Stimulated activated CD8-positive, alpha-beta memory T cell treated with anti-CD3 and anti-CD28 coated beads, Interleukin-15, amount 100 ng/mL, for 24 hours (primary cell): ENCODE measurements at places on chromosomes 2 and 18.

DNA sequence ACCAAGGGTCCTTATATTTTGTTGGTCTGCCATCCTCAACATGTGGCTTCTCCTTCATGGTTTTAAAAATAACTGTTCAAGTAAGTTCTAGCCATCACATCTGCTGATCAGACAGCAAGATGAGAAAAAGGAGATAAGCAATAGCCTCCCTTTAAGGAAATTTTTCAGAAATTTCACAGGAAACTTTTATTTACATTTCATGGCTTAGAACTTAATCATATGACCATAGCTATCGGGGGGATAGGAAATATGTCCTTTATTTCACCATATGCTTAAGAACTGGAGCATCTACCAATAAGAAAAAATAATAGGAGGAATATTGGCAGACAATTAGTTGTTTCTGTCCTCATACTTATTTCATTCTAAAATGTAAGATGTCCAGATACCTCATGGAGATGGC is 16.2 kb downstream of the ATF2 start:
- no peak for DNase-seq

- DNase-seq = no peak
Measured at GRCh38 chr2:168084288-168084687, 163.1 kb downstream of the STK39 start.

DNA sequence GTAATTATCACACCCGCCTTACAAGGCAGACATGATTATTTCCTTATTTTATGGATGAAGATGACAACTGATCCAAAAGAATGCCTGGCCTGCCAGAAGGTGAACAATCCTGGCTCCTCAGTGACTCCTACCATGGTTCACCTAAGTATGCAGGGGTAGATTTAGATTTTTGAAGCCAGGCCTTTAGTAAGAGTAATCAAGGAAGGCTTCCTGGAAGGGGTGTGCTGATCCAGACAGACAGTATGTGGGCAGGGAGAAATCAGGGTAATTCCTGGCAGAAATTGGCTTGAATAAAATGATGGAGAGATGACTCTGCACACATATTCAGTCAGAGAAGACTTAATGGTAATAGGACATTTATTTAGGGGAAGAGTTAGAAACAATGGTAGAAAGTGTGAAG is 637.7 kb upstream of the FANCL start:
- DNase-seq = no peak

DNA sequence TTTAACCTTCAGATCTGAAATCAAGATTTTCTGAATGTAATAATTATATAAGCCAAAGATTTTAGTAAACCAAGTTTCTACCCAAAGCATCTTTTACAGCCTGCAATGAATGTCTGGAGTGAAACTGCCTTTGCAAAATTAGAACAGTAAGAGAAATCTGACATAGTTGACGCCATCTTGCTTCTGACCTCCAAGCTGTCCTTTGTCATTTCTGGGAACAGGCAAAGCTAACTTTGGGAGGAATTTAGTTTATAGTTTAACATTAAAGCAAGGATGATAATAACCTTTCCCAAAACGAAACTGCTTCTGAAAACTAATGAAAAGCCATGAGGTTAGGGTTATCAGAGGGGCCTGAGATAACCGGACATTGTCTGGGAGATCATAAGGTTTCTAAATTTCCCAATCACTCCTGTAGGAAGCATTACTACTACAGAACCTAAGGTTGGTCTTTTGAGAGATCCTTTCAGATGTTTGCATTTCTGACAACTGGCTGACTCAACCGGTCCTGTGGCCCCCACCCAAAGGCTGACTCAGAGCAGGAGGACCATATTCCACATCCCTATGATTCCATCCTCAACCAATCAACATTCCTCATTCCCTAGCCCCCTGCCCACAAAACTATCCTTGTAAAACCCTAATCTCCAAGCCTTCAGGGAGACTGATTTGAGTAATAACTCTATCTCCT is 124.5 kb downstream of the TMEM131 start:
- DNase-seq = no peak

DNA sequence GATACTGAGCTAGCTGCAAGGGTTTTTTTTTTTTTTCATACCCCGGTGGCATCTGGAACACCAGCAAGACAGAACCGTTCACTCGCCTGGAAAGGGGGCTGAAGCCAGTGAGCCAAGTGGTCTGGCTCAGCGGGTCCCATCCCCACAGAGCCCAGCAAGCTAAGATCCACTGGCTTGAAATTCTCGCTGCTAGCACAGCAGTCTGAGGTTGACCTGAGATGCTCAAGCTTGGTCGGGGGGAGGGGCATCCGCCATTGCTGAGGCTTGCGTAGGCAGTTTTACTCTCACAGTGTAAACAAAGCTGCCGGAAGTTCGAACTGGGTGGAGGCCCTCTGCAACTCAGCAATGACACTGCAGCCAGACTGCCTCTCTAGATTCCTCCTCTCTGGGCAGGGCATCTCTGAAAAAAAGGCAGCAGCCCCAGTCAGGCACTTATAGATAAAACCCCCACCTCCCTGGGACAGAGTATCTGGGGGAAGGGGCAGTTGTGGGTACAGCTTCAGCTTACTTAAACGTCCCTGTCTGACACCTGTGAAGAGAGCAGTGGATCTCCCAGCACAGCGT is 5.1 kb upstream of the MIB1 start:
- no peak for DNase-seq

DNA sequence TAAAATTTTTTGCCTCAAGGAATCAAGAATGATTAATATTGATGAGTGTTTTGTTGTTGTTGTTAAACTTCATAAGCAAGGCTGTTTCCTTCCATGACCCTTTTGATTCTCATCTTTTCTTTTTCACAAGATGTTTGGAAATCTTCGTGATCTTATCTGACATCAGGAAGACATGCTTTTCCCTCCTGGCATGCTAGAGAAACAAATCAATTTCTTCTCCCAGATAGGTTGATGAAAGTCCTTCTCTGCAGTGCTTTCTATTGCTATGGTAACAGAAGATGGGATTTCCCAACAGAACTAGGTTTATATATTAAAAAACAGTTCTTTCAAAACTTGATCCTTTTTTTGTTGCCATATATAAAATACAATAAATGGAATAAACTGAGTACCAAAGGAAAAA is 85.2 kb downstream of the EML6 start:
- DNase-seq = no peak

DNA sequence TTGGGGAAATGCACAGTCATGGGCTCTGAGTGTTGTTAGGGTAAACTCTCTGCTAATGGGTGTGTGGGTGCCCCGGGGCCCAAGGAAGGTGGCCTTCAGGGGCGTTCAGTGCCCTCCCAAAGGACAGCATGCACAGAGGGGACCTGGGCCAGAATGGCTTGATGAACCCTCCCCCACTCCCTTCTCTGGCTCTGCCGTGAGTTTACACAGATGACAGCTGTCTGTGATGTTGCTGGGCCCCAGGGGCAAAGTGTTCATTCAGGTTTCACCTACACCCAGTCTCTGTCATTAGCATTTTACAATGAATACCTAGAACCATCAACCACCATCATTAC is 3.2 kb downstream of the NPPC start:
- no peak for DNase-seq

- DNase-seq = no peak
Measured at GRCh38 chr18:12543697-12544096, 114.2 kb downstream of the SPIRE1 start.

GRCh38 chr2:106269591-106270291 is 75.6 kb upstream of the UXS1 start:
- no peak for DNase-seq

DNA sequence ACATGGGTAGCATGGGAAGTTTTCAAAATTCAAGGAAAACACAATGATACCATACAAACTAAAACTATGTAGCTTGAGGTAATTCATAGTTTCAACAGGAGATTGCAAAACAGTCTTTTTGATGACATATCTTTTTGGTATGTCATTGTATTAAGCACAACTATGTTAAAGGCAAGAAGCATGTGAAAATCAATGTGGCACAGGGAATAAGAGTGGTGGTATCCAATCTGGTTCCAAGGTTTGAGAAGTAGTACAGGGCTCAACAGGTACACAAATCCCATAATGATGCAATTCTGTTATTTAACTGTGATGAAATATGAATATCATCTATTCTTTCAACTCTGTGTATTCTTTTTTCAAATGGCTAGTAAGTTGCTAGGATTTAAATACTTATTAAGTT is 16.4 kb upstream of the DLX2 start:
- DNase-seq = no peak

DNA sequence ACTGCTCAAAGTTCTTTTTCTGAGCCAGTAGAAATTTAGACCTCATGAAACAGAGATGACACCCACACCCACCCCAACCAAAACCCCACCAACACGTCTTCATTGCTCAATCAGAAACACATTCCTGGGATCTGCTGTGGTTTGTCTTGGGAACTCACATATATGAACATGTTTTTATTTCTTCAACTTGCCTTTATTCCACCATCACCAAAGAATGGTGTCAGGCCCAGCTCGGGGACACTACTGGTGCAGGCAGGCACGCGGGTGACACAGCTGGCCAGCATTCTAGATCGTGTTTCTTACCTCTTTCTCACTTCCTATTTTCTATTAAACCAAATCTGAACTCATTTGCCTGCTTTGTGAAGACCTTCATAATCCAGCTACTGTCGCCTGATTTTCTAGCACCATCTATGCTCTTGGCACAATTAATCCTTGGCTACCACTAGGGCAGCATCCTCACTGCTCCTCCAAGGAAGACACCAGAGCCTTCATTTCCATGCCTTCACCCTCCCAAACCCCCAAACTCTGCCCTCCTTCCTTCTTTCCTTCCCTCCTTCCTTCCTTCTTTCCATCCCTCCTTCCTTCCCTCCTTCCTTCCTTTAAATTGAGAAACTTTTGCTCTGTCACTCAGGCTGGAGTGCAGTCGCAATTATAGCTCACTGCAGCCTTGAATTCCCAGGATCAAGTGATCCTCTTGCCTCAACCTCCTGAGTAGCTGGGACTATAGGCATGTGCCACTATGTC is 157.1 kb downstream of the BCL2 start:
- no peak for DNase-seq

- no peak for DNase-seq
Measured at GRCh38 chr2:195592105-195592504, 64.9 kb upstream of the SLC39A10 start.

GRCh38 chr2:69514406-69514805 is 77.2 kb upstream of the NFU1 start:
- no peak for DNase-seq

- DNase-seq = no peak
Measured at GRCh38 chr18:8995096-8995495, 107.4 kb upstream of the NDUFV2 start.

GRCh38 chr2:173567493-173567892 is 212.8 kb downstream of the CDCA7 start:
- no peak for DNase-seq

DNA sequence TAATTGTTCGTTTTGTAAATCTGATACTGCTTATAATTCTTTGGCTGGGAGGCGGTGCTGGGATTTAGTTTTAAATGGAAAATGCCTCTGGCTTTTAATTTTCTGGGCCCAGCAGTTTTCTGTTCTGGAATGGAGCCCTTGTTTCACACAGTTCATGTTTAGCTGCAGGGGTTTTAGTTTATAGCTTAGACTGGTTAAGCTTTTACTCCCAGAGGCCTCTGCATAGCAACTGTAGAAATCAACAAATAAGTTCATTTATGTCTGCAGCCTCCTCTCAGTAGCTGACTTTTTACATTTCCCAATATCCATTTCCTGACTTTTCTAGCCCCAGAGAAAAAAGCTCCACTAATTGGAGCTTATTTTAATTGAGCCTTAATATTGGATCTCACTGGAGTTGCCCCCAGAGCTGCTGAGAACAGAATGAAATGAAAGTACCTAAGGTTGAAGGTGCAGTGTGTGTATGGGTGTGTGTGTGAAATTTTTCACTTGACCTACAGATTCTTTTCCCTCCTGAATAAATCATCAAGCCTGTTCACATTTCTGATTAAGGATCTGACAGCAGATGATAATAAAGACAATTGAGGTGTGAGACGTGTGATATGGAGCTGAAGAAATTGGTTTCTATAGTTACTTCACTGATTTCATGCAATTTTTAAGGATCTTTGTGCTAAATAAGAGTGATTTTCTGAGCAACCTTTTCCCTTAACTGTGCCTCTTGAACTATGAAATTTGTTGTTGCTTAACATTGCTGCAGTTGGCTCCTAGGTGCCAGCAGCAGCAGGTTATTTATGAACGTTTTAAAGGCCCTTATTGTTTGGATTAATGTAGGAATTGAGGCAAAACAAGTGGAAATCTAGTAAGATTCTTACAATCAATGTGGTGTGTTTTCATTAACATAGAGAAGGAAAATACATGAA is 109.6 kb downstream of the TAF4B start:
- DNase-seq = no peak

DNA sequence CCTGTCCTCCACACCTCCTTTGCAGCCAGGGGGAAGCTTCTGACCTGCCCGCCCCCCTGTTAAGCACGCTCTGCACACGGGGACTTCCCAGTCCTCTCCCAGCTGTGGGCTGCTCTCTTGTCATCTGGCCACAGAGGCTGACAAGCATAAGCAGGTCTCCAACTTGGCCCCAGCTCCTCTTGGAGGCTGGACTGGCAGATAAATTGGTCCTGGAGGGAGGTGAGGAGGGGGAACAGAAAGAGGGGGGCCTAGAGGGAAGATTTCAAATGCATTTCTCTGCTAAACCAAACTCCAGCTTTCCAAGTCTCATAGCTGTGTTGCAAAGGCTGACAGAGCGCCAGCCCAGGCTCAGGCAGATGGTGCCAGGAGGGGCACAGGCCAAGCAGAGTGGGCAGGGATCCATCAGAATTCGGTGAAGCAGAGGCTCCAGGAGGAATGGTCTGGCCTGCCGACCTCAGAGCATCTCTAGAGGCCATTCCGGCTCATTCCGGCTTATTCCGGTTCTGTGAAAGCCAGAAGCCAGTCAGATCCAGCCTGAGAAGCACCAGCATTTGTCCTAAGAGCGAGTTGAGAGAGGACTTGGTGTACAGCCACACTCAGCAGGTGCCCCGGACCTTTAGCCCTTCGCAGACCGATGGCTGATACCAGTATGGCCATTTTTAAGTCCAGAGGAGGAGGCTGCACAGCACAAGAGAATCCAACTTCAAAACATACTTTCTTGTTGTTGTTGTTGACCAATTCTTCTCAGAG is 508.9 kb upstream of the MYT1L start:
- no peak for DNase-seq

DNA sequence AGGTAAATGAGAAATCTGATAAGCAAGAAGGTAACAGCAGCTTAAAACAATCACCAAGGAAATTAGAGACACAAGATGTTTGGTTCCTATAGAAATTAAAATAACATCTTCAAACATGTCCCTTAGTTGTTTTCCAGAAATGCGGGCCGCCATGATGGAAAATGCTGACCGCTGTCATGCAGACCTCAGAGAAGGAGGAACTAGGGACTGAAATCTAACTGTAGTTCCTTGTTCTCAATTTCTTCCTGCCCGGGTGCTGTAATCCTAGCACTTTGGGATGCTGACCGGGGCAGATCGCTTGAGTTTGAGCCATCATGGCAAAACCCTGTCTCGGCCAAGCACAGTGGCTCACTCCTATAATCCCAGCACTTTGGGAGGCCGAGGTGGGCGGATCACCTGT is 51.1 kb downstream of the TEX51 start:
- DNase-seq = no peak

DNA sequence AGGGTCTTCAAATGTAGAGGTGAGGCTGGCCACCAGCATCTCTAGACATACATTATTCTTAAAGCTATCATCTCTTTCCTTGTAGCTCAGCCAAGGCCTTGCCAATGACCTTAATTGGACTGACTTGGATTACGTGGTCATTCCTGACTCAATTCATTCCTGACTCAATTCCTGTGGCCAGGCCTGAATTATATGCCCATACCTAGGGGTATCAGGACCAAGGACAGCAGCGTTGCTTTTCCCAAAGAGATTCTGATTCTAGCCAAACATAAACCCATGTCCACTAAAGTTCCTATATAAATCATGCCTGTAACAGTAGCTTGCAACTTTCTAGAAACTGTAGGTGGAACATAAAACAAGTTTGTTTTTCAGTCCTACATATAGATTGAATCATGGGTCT is 231.7 kb downstream of the ARL6IP6 start:
- no peak for DNase-seq

GRCh38 chr2:62467475-62468321 is 38.3 kb downstream of the TMEM17 start:
- no peak for DNase-seq
